Aortic smooth muscle cell (primary cell): ENCODE measurements at places on chromosomes 3 and 15. TPM values are rescaled to one million over a fixed set of nuclear protein-coding genes. Genes with fewer than 3 reads are reported as not detected.

Gene FILIP1L
- total RNA-seq, result 14.0 and 32.1 TPM in 2 replicates

Gene SLC25A26
- 14.1 and 16.1 TPM in 2 replicates for total RNA-seq

Gene ADGRG7
- 52.7 TPM in 1 of 2 replicates, not detected in the other for total RNA-seq

Gene MINAR1
- 0.66 and 0.68 TPM in 2 replicates for total RNA-seq

Gene DUOX2
- not detected in 2 replicates for total RNA-seq

Gene CTDSPL
- 21.9 and 22.4 TPM in 2 replicates for total RNA-seq
